ENCODE measurements at places on chromosomes 6 and 20.
A peak's percentile ranks its signal among the peaks of the same experiment; 100 is the strongest.

DNA sequence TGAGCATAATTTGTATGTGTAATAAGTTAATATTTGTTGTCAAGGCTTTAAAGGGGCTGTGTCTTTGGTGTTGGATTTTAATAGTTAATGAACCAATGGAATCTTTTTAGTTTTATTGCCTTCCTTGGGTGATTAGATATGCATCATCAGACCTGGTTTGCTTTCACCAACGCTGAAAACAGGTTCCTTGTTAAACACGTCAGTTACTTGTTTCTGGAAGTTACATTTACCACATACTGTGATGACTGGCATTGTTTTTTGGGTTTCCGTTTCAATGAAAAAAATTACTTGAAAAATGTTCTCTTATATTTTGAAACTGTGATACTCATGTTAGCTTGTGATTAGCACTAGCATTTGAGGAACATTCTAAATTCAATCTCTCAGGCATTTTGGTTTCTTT is 58.6 kb upstream of the RNF144B start:
- no peak for DNase-seq

DNA sequence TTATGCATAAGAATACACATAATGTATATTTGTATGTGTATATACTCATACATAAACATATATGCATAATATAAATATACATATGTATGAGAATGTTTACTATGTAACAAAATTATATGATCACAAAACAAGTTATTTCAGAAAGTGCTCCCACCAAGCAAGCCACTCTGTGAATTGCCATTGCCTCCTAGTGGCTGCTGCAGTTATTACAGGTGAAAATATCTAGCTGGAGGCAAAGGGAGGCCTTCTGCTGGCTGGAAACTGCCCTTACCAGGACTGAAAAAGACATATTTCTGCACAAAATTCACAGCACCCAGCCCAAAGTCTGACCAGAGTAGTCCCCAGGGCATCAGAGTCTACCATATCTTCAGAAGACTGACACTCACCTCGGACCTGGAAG is 14.4 kb upstream of the ADAM33 start:
- no peak for DNase-seq

GRCh38 chr6:142902636-142903053 is 42.3 kb downstream of the HIVEP2 start:
- DNase-seq: peak; percentile 99

GRCh38 chr6:93468291-93468690 is 48.9 kb upstream of the EPHA7 start:
- DNase-seq: no peak

GRCh38 chr6:82904860-82905259 is 160.8 kb downstream of the UBE3D start:
- no peak for DNase-seq

DNA sequence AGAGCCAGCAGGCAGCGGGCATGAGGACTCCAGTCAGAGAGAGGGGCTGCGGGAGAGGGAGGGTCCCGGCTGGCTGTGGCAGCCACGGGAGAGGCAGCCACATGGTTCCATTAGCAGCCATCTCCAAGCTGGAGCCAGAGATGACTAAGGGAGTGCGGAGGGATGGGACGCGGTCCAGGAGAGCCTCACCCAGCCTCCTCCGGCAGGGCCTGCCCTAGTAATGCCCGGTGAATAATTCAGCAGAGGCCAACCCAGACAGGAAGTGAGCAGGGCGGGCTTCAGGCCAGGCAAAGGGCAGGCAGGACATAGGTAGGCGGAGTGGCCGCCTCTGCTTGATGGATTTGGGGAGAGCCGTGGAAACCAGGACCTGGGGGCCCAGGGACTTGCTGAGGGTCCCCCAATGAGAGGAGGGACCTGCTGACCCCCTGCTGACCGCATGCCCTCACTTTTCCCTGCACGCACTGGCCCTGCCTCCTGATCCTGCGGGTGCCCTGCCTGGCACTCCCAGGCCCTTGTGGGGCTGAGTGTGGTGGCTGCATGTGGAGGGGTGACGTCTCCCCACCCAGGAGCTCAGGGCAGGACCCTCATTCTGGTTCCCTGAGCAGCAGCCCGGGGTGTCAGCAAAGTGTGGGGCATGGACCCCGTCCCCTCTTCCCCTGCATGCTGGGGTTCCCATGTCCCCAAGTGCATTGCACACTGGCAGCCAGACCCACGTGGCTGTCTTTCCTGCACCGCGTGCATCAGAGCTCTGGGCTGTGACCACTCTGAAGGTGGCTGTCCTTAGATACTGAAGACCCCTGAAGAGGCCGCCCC is 51.8 kb upstream of the SLCO4A1 start:
- peak; percentile 75 for DNase-seq

- no peak for DNase-seq
Measured at GRCh38 chr6:43945768-43946080, 175.7 kb downstream of the VEGFA start.

DNA sequence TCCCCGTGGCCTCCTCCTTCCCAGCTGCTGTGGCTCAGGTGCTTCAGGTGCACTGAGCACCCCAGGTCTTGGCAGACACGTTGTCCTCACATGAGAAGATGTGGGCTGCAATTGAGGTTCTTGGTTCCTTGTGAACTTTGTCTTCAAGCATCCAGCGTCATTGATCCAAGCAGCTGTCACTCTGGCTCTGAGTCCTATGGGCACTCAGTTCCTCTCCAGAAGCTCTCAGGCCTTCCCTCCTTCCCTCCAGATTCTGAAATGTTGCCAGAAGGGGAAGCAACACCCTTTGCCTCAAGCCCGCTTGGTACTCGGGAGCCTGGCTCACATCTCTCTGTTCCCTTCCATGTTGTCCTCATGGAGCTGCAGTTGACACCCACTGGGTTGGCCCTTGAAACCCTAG is 8.4 kb upstream of the MRGBP start:
- DNase-seq: no peak

DNA sequence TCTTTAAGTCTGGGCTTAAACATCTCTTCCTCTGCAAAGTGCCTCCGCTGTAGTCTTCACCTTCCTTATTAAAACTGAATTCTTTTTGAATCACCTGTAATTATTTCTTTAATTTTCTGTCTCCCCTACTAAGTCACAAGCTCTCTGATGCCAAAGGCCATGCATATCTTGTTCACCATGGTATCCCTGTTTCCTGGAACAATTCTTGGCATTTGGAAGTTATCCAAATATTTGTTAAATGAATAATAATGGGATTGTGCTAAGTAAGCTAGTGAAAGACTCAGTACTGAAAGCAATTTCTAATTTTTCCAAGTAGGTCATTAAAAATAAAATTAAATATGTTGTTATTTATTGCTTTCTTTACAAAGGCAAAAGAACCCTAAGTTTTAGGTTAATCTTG is 12.2 kb downstream of the SNAP91 start:
- DNase-seq: no peak

DNA sequence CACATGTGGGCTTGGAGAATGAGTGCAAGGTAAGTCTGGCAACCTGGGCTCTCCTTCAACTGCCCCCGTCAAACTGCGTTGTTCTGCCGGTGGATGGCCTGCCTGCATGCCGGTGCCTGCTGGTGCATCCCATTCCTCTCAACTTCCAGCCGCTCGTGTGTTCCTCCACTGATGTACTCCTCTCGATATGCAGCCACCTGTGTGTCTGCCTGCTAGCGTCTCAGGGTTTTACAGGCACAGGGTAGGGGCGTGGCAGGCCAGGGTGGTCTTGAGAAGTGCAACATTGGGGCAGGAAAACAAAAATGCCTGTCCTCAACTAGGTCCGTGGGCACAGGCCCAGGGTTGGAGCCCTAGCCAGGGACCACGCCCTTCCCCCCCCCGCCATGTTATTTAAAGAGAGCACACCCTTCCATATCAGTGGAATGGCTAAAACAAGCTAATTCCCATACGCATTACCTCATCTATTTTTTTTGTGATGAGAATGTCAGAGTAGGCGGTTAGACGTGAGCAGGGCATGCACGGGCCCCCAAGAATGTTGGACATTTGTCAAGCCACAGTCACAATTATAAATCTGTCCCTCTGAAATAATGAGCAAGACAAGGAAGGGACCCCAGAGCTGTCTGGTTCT is 33.2 kb downstream of the SERPINB6 start:
- DNase-seq: no peak

DNA sequence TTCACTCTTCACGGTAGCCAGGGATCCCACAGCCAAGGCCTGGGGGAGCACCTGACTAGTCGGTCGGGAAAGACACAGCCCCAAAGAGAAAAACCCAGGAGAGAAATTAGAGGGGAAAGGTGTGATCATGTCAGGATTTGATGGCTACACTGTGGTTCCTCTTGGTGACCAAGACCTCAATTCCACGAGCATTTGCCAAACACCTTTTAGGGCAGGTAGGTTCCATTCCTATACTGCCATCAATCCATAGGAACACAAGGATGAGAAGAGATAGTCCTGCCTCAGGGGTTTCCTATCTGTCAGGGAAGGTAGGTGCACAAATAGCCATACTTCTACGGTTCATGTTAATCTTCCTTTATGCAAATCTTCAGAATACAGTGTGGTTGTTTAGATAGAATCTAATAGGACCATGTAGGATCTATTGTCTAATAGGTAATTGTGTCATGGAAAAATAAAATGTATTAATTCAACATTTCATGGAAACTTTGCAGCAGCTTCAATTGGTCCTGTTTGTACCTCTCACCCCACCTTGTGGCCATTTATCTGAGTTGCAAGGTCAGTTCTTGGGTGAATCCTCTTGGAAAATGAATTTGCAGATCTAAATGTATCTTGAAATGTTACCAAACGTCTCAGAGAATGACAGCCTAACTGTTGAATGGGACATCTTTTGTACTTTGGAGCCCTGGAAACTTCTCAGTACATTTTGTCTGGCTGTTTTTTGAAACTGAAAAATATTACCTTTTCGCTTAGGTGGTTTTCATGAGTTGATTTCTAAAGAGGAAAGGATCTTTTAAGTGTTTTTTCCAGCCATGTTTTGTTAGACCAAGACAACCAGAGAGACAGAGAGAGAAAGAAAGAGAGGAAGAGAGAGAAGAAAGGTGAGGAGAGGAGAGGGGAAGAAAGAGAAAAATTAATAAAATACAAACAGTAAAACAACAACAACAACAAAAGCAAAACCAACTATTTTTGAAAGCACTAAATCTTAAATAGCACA is 33.7 kb upstream of the IYD start:
- peak; percentile 78 for DNase-seq

GRCh38 chr6:168015482-168016175 is 18.2 kb downstream of the KIF25 start:
- DNase-seq: no peak

- peak; percentile 51 for DNase-seq
Measured at GRCh38 chr6:11682561-11682975, 96.0 kb downstream of the ADTRP start.

- DNase-seq: no peak
Measured at GRCh38 chr20:48653706-48654051, 174.1 kb downstream of the PREX1 start.

DNA sequence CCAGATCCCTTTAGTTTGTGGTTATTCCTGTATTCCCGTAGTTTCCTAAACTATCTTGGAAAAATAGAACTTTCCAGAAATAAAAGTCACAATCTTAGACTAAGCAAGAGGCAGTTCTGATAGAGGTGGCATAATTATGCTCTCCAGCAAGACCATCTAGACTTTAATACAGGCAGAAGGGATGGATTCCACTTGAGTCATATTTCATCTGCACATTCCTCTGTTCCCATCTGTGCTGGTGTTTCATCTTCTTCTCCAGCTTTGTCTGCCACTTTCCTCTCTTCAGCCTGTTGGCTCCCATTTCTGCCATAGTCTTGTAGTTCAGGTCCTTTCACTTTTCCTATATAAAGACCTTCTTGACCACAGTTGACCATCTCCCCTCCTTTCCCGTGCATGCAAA is 102.9 kb downstream of the SOBP start:
- no peak for DNase-seq

DNA sequence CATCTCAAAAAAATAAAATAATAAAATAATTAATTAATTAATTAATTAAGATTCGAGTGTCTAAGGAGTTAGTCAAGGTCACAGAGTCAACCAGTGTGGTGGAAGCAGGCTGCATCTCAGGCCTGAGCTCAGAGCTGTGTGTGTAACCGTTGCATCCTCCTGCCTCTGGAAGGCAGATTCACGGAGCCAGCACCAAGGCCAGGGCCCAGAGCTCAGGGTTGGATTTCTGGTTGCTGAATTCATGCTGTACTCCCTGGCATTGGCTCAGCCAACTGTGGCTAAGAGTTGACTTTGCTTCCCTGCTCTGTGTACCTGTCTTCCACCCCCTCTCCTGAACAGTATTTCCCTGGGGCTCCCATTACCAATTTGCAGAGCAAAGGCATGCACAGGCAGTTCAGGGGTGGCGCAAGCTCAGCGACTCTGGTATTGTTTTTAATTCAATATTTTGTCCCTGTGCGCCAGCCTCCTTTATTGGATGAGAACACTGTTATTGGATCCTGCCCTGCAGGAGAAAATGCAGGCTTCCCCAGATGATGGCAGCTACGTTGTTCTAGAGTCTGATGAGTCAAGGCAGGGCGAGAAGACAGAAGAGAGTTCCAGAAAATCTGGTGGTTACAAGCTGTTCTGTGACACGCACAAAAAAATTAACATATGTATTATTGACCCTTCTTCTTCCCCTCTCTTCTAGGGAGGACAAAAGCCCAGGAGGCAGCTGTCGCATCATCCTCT is 12.3 kb upstream of the CTNNBL1 start:
- no peak for DNase-seq

GRCh38 chr6:69280858-69281257 is 516.0 kb downstream of the LMBRD1 start:
- no peak for DNase-seq

GRCh38 chr6:31450751-31451150 is 47.2 kb upstream of the MICB start:
- no peak for DNase-seq

GRCh38 chr6:141437011-141437410 is 695.7 kb upstream of the GJE1 start:
- no peak for DNase-seq

DNA sequence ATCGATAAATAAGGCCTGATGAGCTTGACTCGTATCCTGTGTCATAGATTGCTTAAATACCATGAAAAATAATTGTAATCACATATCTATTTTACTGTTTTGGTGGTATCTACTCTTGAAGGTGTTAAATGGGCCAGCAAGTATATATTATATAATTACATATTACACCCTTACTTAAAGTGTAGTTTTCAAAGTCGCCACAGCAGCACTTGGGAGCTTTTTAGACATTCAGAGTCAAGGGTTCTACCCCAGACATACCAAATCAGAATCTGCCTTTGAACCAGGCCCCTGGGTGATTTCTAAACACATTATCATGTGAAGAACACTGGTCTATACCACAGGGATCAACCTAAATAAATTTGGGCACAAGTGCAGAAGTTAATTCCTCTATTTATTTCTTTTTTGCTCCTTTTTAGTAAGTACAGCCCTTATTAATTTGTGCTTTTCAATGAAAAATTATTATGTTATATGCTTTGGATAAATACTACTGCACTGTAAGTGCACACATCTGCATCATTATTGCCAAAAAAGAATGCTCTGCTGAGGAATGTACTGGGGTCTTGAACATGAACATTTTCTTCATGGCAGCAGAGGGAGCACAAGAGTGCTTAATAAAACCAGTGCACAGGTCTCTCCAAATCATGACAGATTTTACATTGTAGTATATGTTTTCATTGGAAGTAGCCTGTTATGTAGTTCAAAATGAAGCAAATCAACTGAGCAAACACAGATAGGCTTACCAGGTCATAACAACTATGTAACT is 3.1 kb upstream of the ATXN1 start:
- peak; percentile 70 for DNase-seq

GRCh38 chr6:11035616-11036350 is 8.3 kb downstream of the ELOVL2 start:
- DNase-seq: no peak

- DNase-seq: no peak
Measured at GRCh38 chr6:85887461-85887860, 244.8 kb upstream of the SYNCRIP start.
